ENCODE measurements at places on chromosomes 12 and 14. TPM values are rescaled to one million over a fixed set of nuclear protein-coding genes. Genes with fewer than 3 reads are reported as not detected.

ACVR1B gene
- 21.8 TPM for total RNA-seq

CCDC196 gene
- total RNA-seq = 3.4 TPM

IAPP gene
- 111 TPM for total RNA-seq

MOAP1 gene
- total RNA-seq = 10.2 TPM

PTPN21 gene
- 10.5 TPM for total RNA-seq

SLC25A21 gene
- total RNA-seq = not detected

NPAS3 gene
- total RNA-seq = 0.33 TPM

SRRM4 gene
- total RNA-seq = not detected

- DNase-seq = no peak
Observed at GRCh38 chr12:94712815-94713515, 62.6 kb upstream of the TMCC3 start.

DNA sequence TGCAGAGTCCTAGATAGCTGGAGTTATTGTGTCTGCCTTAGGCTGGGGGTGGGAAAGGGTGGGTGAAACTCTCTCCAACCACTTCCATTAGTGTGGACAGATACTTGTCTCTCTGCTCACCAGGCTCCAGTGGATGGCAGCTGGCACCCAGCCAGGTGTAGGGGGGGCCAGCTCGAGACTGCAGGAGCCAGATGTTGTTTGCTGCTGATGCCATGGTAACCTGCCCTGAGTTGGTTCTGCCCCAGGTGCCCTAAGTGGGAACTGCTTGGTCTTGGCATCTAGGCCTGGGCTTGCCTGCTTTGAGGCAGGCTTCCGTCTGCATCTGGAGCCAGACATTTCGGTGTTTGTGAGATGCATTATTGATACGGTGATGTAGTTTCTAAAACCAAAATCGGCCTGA lies 82.2 kb downstream of the ADCK1 start:
- peak; percentile 19 for DNase-seq

DNA sequence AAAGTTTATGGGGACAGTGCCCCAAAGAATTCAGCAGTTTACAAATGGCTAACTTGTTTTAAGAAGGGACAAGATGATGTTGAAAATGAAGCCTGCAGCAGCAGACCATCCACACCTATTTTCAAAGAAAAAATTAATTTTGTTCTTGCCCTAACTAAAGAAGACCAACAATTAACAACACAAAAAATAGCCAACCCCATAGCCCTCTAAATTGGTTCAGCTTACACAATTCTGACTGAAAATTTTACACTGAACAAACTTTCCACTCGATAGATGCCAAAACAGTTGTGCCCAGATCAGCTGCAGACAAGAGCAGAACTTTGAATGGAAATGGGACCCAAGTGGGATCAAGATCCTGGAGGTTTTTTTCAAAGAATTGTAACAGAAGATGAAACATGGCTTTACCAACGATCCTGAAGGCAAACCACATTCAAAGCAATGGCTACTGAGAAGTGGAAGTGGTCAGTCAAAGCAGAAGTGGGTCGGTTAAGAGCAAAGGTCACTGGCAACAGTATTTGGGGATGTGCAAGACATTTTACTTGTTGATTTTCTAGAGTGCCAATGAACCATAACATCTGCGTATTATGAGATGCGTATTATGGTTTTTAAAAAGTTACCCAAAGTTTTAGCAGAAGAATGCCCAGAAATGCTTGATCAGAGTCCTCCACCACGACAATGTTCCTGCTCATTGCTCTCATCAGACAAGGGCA lies 30.0 kb downstream of the SLC39A9 start:
- no peak for DNase-seq

DNA sequence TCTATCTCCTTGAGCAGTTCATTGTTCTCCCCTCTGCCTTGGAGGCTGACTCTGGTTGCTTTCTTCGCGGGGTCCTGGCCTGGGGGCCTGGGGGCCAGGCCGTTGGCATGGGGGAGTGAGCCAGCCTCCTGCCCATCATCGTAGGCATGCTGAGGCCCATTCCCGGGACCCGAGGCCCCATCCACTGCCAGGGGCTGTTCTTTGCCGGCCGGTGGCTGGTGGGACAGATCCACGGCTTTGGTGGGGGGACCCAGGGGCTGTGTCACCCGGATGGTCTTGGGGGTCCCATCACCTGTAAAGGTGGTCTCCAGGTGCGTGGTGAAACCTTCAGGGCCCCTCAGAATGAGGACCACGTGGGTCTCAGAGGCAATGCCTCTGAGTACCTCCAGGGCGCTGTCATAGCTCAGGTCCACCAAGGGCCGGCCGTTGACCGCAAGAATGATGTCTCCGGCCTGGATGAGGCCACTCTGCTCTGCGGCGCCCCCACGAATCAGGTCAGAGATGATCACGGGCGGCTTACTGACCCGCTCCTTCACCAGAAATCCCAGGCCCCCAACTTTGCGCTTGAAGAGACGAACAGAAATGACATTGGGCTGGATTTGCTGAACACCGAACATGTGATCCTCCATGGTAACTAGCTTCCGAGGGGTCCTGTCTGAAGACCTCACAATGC lies 30.8 kb downstream of the NOS1 start:
- DNase-seq = no peak

DNA sequence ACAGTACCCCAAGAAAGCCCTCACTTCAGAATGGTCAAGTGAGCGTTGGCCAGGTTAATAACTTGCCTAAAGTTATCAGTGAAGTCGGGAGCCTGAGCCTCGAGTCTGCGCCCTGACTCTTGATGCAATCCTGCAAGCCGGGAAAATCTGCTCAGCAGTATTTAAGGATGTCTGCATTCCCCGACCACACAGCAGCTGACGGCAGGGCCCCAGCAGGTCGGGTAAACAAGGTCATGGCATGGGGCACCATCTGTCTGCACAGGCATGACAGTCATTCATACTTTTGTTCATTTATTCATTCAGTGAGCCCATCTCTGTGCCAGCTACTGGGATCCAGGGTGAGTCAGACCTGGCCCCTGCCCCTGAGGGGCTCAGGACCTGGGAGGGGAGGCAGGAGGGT lies 11.1 kb downstream of the ABCB9 start:
- DNase-seq = no peak

DNA sequence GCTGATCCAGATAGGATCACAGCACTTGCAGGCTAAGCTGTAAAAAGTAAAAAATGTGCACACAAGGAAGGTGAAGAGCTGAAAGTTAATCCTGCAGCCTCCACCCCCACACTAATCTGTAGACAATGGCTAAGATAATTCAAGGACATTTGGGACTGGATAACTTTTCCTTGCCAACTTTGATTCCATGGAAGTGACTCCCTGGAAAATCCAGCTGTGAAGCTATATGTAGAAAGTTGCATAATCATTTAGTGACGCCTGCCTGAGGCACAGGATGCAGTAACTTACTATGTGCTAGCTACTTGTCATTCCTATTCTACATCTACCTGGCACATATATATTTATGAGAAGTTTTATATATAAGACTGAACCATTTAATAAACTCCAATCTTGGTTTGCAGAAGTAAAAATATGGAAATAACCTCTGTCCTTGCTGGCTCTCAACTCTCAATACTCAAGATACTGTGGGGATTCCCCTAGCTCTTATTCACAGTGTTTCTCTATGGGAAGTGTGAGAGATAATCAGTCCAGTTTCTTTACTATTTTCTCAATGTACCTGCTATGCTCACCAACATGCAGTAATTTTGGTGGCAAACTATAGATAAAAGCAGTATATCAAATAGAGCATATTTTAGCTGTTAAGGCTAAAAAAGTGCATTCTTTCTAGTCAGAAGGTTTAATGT lies 14.8 kb downstream of the LDHB start:
- no peak for DNase-seq

DNA sequence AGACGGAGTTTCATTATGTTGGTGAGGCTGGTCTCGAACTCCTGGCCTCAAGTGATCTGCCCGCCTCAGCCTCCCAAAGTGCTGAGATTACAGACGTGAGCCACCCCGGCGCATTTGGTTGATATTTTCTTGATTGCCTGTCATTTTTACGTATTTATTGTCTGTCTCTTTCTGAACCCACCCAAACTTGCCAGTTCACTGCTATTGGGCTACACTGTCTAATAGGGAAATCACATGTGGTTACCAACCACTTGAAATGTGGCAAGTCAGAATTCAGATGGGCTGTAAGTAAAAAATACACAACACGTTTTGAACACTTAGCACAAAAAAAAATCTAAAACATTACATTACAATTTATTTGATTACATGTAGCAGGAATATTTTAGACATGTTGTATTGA lies 2.1 kb downstream of the WSB2 start:
- DNase-seq = no peak

- no peak for DNase-seq
Observed at GRCh38 chr12:105968025-105968424, 170.7 kb downstream of the NUAK1 start.

DNA sequence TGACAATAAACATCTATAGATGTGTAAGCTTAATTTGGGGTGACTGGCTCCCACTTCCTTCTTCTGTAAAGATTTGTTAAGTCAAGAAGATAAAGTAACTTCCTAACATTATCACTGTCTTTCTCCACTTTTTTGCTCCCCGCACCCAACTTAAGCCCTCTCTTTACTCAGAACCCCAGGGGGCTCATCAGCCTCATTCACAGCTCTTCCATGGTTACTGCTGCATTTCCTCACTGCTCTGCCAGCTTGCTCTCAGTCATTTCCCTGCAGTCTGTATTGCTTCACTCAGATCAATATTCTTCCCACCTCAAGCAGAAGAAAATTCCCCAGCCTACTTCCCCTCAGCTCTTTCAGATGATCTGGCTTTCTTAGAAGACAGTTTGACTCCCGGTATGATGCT lies 102.0 kb downstream of the PIK3C2G start:
- DNase-seq = no peak

- DNase-seq = peak; percentile 11
Observed at GRCh38 chr14:104119488-104120251, 18.7 kb upstream of the KIF26A start.

DNA sequence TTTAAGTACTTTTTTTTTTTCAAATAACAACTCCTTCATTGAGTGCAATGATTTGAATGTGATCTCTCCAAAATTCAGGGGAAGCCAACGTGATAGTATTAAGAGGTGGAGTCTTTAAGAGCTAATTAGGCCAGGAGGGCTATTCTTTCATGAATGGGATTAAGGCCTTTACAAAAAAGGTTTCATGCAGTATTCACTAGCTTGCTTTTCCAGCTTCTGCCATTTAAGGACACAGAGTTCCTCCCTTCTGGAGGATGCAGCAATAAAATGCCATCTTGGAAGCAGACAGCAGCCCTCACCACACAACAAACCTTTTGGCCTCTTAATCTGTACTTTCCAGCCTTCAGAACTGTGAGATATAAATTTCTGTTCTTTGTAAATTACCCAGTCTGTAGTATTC lies 586.8 kb upstream of the LMO3 start:
- no peak for DNase-seq

DNA sequence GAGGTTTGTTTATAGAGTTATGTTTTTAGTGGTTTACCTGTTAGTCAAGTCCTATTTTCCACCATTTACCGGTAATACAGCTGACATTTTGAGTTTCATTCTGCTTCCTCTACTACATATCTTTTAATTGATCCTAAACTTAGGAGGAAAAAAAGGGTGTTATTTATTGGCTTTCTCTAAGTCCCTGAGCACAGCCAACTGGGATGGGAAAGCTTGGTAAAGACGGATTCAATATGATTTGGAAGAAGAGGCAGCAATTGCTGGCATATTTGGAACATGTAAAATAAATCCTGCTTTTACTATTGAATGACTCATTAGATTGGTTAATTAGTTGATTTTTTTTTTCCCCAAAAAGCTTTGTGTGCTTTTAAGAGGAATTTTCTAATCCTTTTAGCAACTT lies 475.7 kb downstream of the PRKD1 start:
- no peak for DNase-seq

- DNase-seq = no peak
Observed at GRCh38 chr12:51285843-51286242, 15.6 kb upstream of the SMAGP start.
